T1000 (cell line): ENCODE measurements at places on chromosomes 12 and 14.
A peak's percentile ranks its signal among the peaks of the same experiment; 100 is the strongest.

DNA sequence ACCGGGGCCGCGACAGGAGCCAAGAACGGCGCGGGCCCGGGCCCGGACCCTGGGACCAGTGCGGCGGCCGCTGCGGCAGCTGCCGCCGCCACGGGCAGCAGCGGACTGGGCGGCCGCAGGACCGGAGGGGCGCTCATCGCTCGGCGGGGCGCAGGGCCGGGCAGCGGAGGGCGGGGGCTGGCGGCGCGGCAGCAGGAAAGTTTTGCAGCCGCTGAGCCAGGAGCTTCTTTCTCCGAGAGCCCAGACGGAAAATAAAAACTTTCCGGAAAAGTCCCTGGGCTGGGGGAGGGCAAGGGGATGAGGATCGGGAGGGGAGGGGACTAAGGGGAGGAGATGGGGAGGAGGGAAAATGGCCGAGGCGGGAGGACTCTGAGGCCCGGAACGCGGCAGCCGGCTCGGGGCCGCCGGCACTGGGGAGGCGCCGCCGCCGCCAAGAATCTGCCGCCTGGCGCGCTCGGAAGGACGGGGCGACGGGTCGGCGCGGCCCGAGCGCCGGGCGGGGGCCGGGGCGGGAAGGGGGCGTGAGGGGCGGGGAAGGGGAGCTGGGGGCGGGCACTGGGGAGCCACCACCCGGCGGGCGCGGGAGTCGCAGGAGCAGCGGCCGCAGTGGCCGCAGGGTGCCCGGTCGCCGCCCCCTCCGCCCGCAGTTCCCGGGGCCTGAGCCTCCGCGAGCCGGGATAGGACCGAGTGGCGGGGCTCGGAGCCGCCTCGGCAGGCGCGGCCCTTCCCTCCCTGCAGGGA, at the start of gene PRKD1:
Gene PRKD1 (minus strand): TSS at position 472 of the 741 bp plus-strand sequence.
- peak; percentile 58 for DNase-seq

- DNase-seq, result no peak
Observed at GRCh38 chr12:48512855-48513254, 12.6 kb upstream of the OR8S1 start.

- DNase-seq, result no peak
Observed at GRCh38 chr12:67884596-67884995, 104.7 kb upstream of the IFNG-AS1 start.

DNA sequence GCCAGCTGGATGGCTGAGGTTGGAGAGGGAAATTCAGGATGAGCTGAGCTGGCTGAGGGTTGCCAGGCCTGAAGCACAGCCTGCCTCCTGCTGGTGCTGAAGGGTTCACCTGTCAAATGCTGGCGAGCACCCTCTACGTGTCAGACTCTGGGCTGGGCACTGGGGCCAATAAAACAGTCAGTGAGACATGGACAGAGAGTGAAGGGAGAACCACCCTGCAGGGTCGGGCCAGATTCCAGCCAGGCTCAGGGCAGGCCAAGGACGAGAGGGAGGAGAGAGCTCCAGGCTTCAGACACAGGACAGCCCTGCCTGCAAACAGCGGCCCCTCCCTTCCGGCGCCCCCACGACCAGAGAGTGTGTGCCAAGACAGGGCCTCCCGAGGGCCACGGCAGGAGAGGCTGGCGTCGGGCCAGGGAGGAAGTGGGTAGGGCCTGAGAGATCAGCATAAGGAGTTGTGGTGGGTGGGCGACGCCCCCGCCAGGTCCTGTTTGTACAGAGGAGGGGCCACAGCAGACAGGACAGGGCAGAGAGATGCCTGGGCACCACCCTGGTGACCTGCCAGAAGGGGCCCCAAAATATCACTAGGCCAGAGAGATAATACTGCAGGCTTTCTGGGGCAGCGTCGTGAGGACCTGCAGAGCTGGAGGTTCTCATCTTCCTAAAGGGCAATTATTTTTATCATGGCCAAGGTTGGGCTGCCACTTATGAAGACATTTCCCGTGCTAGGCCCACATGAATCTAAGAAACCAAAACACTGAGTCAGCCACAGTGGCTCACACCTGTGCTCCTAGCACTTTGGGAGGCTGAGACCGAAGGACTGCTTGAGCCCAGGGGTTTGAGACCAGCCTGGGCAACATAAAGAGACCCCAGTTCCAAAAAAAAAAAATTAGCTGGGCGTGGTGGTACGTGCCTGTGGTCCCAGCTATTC, 73.1 kb upstream of the GPR68 start:
- no peak for DNase-seq

DNA sequence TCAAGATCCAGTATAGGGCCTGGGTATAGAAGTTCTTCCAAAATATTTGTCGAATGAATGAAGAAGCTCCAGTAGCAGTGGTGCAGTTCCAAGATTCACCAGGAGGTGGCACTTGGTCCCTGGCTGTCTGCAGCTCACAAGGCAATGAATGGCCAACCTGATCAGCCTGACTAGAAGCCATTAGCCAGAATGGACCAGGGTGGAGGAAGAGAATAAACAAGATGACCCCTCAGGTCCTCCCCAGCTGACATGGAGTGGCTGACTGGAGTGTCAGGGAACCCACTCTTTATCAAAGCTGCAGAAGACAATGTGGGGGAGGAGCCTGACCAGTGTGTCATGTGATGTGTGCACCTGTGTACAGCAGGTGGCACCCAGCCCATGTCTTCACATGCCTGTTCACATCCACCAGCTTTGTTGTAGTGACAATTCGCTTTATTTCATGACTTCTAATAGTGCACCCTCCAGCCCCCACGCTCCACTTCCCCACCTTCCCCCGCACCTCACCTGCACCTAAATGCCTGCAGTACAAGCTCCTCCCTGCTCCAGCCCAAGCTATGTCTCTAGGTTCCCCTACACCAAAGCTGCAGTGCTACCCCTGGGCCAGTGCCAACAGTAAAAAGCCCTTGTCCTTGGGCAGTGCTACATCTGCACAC, 3.0 kb downstream of the LTBP2 start:
- peak; percentile 70 for DNase-seq

DNA sequence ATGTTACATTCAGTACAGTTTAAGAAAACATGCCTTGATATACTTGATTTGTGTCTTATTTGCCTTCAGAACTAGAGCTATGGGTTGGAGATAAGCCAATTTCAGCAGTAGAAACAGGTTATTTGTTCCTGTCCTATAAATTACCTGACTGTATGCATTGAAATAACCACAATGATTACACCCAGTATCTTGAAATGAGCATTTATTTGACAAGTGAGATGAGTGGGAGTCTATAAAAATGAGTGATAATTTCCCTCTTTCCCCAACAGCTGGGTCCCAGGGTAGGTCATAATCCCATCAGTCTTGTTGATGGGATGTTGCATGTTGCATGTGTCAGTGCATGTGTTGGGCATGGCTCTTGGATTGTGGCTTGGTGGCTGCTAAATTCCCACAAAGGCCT, 3.7 kb downstream of the TAS2R42 start:
- no peak for DNase-seq

- no peak for DNase-seq
Observed at GRCh38 chr12:63238892-63239291, 87.9 kb upstream of the AVPR1A start.
